ENCODE measurements at places on chromosomes 11 and 22.

- peak; percentile 72 for DNase-seq
- H3K4me1 ChIP-seq: peaks cover 20% of the 10 kb centered on the region
- H3K4me3 ChIP-seq: no peak overlapping the region
- H3K36me3 ChIP-seq: no peaks in the 10 kb centered on the region
- peak overlapping the region; percentile 78 for H3K27ac ChIP-seq
Observed at GRCh38 chr11:19577976-19578619, 134.5 kb upstream of the NAV2 start.

DNA sequence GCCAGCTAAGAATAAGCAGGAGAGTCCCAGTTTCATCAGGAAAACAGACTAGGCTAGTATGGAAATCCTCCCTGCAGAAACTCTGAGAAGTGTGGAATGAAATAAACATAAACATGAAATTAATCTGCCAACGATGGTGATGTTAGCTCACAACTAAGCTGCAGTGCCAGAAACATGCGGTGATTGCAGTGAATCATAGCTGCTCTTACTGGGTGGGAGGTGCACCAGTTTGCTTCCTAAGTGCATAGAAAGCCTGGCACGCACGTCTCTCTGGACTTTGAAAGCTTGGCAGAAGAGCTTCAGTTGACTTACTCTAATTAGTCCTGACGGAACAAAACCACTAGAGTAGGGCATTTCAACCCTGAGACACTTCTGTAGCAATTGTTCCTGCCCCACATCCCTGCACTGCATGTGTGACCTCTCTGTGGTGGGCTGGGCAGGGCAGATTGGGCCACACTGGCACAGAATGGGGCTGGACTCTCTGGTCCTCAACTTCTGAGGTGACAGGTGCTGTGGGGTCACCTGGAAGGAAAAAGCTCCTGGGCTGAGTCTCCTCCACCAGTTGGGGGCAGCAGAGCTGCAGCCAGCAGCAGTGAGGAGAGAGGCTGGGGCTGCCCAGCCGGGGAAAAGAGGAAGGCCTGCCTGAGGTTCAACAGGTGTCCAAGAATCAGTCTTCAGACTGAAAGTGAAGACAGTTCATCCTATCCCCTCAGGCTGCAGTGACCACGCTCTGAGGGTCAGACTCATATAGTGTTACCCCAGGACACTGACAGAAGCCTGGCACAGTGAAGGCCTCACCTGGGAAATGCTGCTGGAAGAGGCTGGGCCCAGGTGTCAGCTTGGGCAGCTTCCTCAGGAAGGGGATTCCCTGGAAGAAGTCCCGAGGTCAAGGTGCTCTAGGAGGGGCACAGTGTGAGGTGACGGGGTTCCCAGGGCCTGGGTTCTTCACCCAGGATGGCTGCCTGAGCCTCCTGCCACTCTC lies 40.5 kb downstream of the GGTLC2 start:
- no peak overlapping the region for H3K4me3 ChIP-seq
- no peaks in the 10 kb centered on the region for H3K36me3 ChIP-seq
- peak; percentile 69 for DNase-seq
- H3K4me1 ChIP-seq: peaks cover 36% of the 10 kb centered on the region
- H3K27me3 ChIP-seq: no peaks in the 10 kb centered on the region
- peak overlapping the region; percentile 69 for H3K27ac ChIP-seq

DNA sequence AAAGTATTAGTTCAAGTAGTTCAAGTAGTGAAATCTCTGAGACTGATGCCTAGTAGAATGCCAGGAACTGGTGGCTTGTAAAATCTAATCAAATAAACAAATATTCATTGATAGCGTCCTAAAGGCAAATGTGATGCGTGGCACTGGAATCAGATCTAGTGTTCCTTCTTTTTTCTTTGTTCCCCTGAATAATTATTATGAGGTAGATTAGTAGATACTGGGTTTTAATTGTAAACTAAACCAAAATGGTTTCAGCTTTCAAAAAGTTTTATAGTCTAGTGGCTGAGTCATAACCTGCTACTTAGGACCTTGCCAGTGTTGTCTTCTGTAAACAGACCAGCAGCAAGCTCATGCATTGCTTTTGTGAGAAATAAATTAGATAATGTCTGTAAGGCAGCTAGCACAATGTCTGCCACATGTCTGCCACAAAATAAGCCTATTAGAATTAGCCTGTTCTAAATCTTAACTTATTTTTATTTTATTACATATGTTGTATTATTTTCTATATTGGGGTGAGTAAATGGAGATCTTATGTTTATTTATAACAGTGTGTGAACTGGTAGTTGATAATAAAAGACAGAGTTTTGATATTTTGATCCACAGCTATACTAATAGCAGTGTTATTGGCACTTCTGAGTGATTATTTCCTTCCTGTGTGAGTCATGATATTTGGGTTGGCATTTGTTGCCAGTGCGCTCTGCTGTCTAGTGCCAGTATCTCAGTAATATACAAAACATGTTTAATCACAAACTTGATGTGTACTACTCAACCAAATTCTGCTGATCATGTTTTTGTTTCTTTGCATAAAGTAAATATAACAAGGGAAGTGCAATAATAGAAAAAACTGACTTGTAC lies 135.7 kb downstream of the TMEM135 start:
- no peaks in the 10 kb centered on the region for H3K36me3 ChIP-seq
- no peak overlapping the region for H3K4me3 ChIP-seq
- peaks cover 9% of the 10 kb centered on the region for H3K4me1 ChIP-seq
- DNase-seq: peak; percentile 49
- no peaks in the 10 kb centered on the region for H3K27me3 ChIP-seq

DNA sequence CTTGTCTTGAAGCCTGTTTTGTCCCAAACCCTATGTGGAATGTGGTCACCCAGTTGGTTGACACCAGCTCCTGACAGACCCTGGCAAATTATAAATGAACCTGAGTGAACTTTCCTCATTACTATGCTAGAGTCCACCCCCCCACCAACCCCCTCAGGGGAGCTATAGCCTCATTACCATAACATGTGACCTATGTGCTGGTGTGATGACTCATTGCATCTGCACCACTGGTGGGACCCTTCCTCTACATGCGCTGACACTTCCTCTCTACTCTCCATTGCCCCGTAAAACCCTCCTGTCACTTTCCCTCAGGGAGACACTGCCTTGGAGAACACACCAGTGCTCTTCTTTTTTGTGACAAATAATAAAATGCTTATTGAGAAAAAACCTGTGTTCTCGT lies 105.0 kb upstream of the SESN3 start:
- peaks cover 41% of the 10 kb centered on the region for H3K4me1 ChIP-seq
- H3K27me3 ChIP-seq: no peaks in the 10 kb centered on the region
- H3K27ac ChIP-seq: peak overlapping the region; percentile 97

- DNase-seq: peak; percentile 25
- peaks cover 21% of the 10 kb centered on the region for H3K4me1 ChIP-seq
- no peaks in the 10 kb centered on the region for H3K36me3 ChIP-seq
- H3K4me3 ChIP-seq: no peak overlapping the region
- no peaks in the 10 kb centered on the region for H3K27me3 ChIP-seq
- H3K27ac ChIP-seq: peak overlapping the region; percentile 31
Observed at GRCh38 chr11:19829109-19829837, 116.6 kb downstream of the NAV2 start.

DNA sequence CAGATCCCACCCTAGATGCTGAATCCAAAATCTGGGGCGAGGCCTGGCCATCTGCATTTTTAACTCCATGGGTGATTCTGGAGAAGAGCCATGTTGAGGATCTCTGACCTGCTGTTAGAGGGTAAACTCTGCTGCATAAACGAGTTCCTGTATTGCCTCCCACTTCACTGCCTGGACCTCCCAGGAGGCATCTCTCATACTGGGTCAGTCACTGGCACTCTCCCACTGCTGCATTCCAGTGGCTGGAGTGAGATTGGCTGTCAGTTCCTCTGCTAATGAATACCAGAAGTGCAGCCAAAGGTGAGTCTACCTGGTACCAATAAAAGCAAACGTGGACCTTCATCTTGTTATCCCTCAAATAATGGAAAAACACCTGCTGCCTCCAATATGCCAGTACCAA lies 10.3 kb downstream of the POLDIP3 start:
- no peaks in the 10 kb centered on the region for H3K27me3 ChIP-seq
- no peak overlapping the region for H3K27ac ChIP-seq
- no peak overlapping the region for H3K4me3 ChIP-seq
- peaks cover 11% of the 10 kb centered on the region for H3K4me1 ChIP-seq
- DNase-seq: no peak

DNA sequence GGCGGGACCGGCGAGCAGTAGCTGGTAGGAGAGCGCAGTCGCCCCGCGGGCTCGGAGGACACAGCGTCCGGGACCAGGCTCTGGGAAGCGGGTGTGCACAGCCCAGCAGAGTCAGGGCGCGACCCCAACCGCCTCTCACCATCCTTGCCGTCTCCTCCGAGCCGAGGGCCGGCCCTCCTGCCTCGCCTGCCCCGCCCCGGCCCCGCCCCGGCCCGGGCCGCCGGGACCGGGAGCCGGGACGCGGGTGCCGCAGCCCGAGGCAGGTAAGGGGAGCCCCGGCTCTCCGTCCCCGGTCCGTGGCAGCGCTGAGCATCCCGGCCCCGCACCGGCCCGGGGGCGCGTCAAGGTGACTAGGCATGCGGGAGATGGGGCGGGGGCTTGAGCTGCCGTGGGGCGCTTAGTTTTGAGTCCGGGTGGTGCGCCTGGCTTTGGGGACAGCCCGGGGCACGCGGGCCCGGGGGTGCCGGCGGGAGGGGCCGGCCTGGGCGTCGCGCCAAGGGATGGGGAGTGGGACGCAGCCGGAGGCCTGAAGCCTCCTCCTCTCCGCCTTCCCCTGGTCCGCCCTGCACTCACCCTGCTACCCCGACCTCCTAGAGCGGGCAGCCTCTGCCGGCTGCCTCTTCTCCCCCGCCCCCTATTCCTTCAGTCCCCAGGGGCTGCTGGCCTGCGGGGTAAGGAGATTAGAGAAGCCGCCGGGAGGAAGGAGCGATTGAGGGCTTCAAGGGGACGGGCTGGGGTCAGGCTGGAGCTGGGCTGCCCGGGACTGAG lies at the start of gene ABCG4:
Gene ABCG4, plus strand, starts transcription at position 35 of the 768 bp plus-strand sequence. CDS start 914 bp downstream, outside the sequence.
- peak within 1 kb of the TSS; percentile 64 for H3K4me3 ChIP-seq
- no peaks in the 10 kb centered on the region for H3K36me3 ChIP-seq
- peak; percentile 49 for DNase-seq
- peaks cover 44% of the 10 kb centered on the region for H3K27me3 ChIP-seq
- no peak within 1 kb of the TSS for H3K27ac ChIP-seq

Data from hepatocyte (in vitro differentiated cells).